ENCODE measurements at places on chromosomes 4 and X.

DNA sequence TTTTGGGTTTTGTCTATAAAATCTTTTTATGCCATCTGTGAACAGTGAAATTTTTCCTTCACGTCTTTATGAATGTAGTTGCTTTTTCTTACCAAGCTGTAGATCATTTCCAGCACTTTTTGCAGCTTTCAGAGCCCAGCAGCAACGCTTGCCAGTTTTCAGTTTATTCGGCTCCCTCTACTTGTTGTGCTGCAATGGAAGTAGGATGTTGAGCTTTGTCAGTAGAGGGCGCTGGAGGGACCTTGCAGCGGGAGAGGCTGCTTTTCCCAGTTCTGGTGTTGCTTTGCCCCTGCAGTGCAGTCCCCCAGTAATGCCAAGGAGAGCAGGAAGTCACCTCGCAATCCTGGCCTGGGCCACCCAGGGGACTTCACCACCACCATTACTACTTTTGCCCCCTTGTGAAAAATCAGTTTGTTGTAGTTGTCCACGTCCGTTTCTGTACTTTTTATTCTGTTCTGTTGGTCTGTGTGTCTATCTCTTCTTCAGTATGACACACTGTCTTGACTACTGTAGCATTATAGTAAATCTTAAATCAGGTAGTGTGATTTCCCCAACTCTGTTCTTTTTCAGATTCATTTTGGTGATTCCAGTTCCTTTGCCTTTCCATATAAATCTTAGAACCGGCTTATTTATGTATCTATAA, 21.8 kb downstream of the CMC4 start:
- peak; percentile 50 for DNase-seq

GRCh38 chr4:16029262-16029661, 54.6 kb downstream of the PROM1 start:
- no peak for DNase-seq

DNA sequence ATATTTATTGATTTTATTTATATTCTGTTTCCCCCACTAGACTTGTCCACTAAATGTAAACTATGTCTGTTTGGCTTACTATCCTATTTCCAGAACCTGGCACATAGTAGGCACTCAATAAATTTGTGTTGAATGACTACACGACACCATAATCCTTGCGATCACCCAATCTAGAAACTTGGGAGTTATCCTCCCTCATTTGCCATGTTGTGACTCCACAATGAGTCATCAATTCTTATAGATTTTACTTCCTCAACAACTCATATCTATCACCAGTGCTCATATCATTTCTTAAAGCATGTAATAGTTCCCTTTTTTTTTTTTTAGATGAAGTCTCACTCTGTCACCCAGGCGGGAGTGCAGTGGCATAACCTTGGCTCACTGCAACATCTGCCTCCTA, 39.9 kb upstream of the VAMP7 start:
- DNase-seq, result no peak

DNA sequence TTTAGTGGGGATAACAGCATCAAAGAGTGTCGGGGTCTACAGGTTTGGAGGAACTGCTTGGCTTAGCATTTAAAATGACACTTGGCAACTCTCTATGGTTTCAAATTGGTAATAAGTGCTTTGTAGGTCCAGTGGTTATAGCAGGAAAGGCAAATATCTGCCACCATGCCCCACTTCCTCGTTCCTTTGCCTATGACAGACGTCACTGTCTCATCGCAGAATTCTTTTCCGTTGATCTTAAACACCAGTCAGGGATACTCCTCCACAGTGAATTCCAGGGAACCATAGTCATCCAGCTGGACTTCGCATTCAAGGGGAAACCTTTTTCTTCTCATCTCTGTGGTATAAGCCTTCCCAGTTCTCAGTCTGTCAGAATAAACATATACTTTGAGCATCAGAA, 319.1 kb downstream of the GPAT3 start:
- DNase-seq, result no peak

- no peak for DNase-seq
These were observed 148.1 kb downstream of the TRIML1 start for GRCh38 chr4:188287169-188287894.

DNA sequence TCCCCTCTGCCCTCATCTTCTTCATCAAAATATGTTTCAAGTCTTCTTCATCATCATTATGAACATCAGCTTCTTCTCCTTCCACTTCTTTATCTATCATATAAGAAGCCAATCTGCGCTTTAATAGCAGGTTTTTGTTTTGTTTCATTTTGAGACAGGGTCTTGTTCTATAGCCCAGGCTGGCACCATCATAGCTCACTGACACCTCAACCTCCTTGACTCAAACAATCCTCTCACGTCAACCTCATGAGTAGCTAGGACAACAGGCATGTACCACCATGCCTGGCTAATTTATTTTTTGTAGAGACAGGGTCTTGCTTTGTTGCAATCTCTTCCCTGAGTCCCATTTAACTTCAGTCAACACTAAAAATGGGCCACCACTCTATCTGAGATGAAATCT, 27.0 kb downstream of the PRDM5 start:
- no peak for DNase-seq

GRCh38 chr4:186023975-186024374, 45.0 kb upstream of the TLR3 start:
- no peak for DNase-seq

DNA sequence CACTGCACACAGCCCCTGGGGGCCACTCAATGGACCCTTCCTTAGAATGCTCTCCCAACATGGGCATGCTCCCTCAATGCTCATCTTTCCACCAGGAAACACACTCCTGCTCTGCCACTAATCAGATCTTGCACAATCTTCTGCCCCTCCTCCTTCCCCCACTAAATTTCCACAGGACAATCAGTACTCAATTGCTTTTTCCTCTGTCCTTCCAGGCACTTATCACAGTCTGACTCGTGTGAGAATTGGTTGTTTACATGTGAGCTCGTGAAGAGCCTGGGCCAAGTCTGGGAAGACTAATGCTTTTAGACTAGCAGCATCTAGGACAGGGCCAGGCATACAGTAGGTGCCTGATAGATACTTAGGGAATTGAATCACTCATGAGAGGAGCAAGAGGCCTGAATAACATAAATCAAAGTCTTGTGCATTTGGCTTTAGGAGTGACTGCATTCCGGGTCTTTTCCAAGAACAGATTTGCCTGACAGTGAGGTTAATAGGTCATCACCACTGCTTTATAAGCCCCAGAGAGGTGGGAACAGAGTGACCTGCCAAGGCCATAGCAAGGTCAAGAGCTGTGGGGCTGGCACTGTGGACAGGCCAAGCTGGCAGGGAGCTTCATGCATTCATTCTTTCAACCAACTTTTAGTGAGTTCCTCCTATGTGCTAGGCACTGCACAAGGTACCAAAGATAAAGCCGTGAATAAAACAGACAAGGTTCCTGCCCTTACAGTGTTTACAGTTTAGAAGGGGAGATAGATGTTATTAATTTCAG, 55.0 kb downstream of the PRPS1 start:
- no peak for DNase-seq
